ENCODE measurements at places on chromosomes 4 and X.
A peak's percentile ranks its signal among the peaks of the same experiment; 100 is the strongest.

GRCh38 chr4:133452678-133453077 lies 303.6 kb downstream of the PCDH10 start:
- DNase-seq, result no peak

DNA sequence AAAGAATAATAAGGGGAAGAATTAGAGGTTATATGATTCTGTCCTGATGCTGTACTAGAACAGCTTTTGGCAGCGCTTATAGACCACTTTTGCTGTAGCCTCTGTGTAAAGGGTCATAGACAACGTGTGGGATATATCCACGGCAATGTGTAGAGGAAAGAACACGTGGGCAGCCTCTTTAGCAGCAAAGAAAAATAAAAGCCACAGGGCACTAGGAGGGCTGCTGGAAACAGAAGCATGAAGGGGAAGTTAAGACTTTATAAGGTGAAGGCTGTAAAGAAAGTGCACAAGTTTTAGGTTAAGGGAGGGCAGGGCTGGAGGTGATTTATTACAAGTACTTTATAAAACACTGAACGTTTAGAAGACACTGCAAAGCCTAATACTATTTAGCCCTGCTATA lies 20.1 kb upstream of the PHEX start:
- DNase-seq, result no peak

DNA sequence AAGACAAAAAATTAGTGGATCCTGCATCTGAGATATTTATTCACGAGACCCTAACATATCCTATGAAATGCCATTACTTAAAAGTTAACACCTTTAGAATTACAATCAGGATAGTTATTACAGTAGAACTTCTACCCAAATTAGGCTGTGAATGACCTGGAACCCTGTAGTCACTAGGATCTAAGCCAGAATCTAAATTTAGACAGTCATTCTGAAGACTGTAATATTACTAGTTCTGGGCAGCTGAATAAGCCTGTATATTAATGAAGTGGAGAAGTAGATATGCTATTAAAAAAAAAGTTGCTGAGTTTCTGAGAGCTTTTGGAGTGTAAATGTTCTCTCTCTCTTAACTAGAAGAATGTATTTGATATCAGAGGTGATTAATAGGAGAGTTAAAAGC lies 67.0 kb downstream of the FAM13A start:
- DNase-seq, result no peak

GRCh38 chrX:45710081-45710801 lies 509.6 kb upstream of the DIPK2B start:
- no peak for DNase-seq

DNA sequence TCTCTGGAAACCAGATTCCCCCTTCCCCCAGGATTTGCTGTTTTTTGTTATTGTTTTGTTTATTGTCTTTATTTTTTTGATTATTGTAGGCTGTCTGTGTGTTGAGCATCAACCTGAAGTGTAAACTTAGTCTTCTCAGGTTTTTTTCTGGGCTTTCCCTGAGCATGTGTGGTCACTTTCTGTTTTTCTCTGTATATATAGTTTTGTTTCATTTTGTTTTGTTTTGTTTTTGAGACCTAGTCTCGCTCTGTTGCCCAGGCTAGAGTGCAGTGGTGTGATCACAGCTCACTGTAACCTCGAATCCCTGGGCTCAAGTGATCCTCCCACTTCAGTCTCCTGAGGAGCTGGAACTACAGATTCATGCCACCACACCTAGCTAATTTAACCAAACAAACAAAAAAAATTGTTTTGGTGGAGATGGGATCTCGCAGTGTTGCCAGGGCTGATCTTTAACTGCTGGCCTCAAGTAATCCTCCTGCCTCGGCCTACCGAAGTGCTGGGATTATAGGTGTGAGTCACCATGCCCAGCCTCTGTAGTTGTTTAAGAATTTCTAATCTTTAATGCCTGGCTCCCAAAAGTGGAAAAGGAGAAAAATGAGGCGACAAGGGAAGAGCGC lies 9.1 kb downstream of the IL13RA1 start:
- DNase-seq, result no peak

GRCh38 chr4:10962246-10962645 lies 277.7 kb upstream of the CLNK start:
- no peak for DNase-seq

- peak; percentile 71 for DNase-seq
Measured at GRCh38 chrX:102720237-102721168, at the start of gene GPRASP3. GPRASP3 (plus strand) TSS chrX:102720743; CDS start chrX:102748996, 28,253 bp downstream.

DNA sequence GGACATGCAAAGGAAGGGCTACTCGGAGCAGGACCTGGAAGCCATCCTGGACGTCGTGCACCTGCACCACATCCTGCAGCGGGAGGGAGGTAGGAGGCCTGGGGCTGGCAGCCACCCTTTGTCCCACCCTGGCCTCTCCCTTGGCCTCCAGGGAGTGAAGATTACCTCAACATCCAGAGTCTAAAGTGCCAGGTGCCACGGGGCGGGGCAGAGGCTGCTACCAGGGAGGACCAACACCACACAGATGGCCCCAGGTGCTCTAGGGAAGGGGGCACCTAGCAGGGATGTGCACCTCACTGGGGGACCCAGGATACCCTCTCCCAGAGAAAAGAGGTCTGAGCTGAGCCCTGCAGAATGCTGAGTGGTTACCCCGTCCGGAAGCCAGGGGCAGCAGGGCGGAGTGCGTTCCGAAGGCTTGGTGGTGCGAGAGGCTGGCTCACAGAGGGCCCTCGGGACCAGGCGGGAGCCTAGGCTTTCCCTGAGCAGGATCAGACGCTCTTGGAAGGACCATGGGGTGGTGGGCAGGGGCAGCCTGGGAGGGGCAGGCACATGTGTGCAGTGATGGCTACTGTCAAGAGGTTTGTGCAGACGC lies 16.1 kb downstream of the ABCD1 start:
- DNase-seq, result no peak

DNA sequence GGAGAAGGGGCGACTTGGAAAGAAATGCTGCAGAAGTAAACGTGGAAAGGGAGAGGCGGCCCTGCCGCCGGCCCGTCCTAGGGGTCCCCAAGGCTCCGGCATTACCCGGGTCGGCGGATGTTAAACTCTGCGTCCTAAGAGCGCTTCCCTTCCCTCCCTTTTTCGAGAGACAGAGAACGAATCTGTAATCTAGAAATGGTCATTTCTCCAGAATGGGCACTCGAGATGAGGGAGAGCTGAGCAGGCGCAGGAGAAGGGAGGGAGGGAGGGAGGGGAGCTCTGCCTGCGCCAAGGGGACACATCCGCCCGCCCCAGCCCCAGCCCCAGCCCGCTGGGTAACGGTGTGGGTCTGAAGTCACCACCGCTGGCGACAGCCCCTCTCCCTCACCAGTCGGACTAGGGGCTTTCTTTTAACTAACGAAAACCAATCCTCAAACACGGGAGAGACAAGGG lies 1.7 kb downstream of the HCFC1 start:
- DNase-seq, result no peak

DNA sequence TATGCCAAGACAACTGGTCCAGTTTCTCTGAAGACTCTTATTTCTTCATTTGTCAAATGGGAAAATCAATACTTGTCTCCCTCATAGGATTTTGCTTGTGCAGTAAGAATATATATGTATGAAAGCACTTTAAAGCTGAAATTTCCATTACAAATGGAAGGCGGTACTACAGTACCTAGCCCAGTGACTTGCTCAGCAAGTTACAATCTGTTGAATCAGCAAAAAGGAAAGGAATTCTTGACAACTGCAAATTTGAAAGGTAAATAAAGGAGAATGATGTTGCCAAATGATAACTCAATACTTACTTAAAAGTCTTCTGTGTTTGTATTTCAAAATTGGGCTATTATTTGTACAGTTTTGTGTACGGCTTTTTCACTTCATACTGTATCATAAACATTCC lies 71.1 kb downstream of the PKD2 start:
- no peak for DNase-seq

DNA sequence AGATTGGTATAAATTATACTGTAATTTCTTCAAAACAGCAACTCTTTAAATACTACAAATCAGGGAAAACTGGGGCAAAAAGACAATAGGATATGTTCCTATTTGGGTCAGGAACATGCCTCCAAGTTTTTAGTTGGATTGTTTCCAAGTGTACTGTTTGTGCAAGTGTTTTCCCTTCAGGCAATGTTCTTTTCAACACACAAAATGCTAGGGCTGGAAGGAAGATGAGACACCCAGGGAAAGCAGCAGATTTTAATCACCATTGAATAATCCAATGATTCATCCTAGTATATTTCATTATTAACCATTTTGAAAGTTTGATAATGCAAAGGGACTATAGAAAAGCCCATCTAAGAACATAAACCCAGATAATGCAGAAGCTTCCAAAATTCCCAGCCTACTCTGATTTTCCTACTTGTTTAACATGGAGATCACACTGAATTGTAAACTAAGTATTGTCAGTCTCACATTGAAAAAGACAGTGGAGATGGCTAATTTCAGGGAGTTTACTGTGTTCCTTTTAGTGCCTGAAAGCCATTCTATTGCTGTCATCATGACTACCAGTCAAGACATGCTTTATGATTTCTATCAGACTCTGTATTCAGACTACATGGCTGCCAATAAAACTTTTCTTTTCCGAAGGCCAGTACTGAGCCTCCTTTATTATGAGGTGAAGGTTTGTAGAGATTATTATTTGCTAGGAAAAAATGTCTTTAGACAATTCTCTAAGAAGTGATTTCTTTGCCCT lies 38.6 kb downstream of the COL4A6 start:
- DNase-seq, result no peak

GRCh38 chr4:41196633-41197332 lies 17.6 kb downstream of the APBB2 start:
- no peak for DNase-seq

DNA sequence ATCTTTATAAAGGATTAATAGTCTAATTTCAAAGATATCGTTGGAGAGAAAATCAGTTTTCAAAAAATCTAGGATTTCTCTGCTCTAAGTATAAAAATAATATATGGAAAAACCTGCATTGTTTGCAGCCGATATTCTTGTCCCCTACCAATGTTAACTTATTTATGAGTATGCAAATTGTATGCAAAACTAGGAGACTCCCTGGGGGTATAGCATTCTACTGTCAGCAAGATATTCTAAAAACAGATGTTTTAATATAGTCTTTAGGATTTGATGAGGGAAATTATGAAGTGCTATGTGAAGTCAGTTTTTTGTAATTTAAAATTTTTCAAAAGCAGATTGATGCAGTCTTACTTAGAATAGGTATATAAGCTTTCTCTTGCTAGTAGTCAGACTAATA lies 40.9 kb downstream of the GK2 start:
- no peak for DNase-seq

DNA sequence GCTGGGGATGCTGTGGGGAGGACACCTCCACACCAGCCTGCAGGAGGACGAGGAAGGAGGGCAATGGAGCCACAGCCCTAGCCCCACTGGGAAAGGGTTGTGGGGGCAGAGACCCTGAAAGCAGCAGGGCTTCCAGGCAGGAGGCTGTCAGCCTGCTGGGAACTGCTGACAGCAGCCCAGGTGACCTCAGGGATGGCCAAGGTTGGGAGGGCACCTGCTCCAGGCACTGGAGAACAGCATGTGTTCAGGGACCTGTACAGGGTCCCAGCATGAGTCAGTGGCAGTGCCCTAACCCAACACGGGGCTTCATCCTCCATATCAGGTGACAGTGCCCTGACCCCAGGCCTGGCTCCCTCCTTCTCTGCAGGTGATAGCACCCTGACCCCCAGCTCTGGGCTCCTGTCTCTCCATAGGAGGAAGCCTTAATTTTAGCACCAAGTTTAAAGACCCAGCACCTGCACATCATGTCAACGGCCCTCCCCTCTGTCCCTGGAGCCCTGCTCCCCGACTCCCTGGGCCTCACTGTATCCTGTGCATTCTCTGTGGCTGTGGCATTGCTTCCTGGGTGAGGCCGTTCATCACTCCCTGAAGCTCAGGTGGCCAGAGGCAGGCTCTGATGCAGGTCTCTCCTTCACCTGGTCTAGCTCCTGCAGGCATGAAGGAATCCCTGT lies 66.3 kb downstream of the CRMP1 start:
- no peak for DNase-seq

- no peak for DNase-seq
Measured at GRCh38 chrX:113539599-113540356, 699.1 kb upstream of the AMOT start.

GRCh38 chr4:142282870-142283431 lies 563.1 kb downstream of the INPP4B start:
- DNase-seq, result no peak

DNA sequence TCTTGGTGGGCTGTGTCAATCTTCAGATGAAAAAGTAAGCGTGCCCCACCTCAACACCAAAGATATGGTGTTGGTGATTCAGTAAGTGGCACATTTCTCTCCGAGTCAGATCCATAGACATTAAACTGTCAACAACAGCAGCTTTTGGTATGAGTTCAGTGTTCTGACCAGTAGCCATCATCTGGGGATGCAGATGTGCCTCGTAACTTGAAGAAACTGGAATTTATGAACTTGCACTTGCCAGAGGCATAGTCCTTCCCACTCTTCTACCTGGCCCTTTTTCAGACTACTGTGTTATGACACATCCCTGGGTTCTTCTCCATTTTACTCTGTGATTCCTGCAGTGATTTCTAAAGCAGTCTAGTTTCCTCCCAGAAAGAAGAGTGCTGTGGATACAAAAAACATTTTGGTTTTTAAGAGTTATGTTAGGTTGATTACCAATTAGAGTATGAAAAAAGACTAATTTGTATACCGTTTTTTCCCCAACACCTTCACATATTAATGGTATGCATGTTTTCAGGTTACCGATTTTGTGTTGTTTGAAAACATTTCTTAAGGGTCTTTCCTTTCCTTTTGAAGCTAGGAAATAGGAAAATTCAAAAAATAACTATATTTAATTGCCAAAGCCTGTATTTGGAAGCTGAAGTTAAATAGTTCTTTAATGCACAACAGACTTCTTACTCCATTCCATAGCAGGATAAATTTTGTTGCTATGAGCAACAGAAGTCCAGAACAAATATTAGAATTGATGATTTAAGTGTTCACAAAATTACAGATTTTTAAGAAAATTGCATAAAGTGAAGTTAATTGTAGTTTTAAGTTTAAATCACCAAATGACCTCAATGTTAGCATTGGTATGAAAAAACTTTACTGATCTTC lies 39.3 kb downstream of the NUDT6 start:
- no peak for DNase-seq

GRCh38 chr4:94595880-94596483 lies 144.2 kb downstream of the PDLIM5 start:
- no peak for DNase-seq

DNA sequence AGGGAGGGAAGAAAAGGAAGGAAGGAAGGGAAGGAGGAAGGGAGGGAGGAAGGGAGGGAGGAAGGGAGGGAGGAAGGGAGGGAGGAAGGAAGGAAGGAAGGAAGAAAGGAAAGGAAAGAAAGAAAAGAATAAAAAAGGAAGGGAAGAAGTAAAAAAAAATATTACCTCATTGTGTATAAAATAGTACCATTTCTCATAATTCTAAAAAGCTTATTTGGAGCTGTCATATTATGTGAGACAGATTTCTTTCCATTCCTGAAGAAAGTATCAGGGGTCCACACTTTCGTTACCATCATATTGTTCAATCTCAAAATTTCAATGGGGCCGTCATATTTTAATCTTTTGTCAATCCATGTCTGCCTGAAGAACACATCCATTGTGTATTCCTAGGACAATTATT lies 16.1 kb downstream of the GABRA4 start:
- DNase-seq, result no peak

Measured in naive thymus-derived CD8-positive, alpha-beta T cell (primary cell).